ENCODE measurements at places on chromosomes 1 and 21.

DNA sequence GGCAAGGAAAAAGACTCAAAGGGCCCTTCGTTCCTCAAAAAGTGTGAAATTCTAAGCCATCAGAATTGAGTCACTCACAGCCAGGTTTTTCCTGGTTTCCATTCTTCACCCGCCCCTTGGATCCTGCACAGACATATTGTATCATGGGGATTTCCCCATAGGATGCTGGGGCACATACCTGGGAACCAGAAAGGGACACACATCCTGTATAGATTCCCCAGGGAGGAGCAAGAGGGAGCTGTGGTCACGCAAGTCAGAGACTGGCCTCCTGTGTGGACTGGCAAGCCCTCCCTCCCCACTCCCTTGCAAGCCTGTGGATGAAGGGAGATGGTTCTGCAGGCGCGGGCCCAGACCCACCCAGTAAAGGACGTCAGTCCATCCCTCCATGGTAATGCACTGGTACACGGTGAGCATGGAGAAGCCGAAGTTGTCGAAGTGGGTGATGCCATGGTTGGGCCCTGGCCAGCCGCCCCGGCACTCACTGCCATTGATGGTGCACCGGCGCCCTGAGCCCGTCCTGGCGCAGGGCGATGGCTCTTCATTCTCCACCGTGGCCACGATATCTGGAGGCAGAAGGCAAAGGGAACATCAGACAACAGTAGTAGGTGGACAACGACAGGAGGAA, 23.2 kb downstream of the CACNA1S start:
- no peak for DNase-seq

DNA sequence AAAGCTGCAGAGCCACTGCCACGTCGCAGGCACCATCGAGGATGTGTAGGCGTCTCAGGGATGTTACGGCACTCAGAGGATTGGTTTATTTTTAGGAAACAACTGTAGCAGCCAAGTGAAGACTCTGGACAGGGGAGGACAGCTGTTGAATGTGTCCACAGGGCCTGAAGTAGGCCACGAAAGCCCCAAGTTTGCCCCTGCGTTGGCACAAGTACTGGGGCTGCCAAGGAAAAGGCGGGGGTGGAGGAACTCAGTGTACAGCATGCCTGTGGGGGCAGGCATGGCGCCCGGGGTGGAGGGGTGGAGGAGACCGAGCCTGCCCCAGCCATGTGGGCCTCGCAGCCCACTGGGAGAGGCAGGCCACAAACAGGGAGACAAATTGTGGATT, 89.7 kb downstream of the ADARB1 start:
- no peak for DNase-seq

- no peak for DNase-seq
Measured at GRCh38 chr1:223143537-223144248, 645 bp upstream of the TLR5 start.

GRCh38 chr1:173097001-173097400, 46.3 kb upstream of the TNFSF18 start:
- peak; percentile 62 for DNase-seq

- DNase-seq, result no peak
Measured at GRCh38 chr21:42835611-42836401, 43.5 kb downstream of the WDR4 start.

DNA sequence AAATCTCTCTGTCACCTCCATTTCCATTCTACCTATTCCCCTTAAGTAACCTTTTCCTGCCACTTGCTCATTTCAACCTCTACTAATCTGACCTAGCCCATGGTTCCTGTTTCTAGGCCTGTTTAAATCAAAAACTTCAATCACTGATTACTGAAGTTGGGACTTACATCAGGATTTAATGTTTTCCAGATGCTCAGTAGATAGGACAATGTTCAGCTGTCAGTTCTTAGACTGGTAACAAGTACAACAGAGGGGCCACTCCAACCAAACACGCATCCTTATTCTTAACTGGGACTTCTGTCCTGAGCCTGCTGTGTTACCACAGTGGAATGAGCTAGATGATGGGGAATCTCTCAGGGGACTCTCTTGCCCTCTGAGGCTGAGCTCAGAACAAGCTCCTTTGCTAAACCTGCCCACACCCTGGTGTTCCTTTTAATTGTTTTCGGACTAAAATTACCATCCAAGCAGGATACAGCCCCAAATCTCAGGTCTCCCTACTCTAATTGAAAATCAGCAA, 974.6 kb downstream of the TTLL7 start:
- DNase-seq, result no peak

DNA sequence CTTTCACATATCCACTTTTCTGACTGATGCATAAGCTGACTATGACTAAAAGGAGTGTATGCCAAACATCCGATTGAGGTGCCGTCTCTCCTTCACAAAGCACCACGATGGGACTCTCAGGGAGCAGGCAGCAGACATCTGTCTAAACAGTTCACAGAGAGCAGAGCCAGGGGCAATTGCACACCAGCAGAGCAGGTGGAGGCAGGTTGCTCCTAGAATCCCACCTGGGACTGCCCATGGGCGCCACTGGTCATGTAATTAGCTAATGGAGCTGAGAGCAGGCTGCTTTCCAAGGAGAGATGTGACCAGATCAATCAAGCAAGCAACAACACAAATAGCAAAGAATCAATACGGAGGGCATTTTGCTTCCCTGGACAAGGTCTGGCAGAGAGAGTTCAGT, 30.5 kb upstream of the COA6 start:
- DNase-seq, result no peak

DNA sequence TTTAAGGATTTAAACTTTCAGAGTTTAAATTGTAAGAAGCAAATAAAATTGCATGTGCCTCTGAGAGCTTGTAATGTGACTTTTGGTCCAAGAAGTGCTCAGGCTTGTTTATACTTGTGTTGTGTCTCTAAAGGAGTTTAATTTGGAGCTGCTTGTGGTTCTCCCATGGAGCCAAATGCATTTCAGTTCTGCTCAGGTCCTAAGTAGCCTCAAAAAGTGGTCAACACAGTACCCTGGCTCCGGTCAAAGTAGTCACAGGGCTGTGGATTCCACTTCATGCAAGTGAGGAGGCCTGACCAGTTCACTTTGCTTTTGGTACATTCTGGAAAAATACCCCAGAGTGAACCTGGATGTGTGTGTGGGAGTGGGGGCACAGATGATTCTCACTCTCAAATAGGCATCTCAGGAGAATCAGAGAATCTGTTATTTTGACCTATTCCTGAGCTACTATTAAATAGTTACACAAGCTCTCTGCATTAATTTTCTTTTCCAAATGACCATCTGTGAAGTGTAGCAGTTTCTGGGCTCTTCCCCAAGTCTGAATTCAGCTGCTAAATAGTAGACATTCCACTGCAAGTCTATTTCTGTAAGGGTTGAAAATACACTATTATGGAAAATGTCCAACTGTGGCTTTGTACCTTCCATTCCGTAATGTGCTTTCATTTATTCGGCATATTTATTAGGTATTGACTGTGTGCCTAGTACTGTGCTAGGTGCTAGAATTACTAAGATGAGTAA, 31.7 kb upstream of the AGO1 start:
- DNase-seq, result peak; percentile 44

- DNase-seq, result no peak
Measured at GRCh38 chr1:3315399-3316339, 138.8 kb upstream of the ARHGEF16 start.

GRCh38 chr21:24025101-24025500, 1582.2 kb downstream of the MRPL39 start:
- no peak for DNase-seq

All from fibroblast of skin of right quadriceps (primary cell).